ENCODE measurements at places on chromosomes 4 and X.

DNA sequence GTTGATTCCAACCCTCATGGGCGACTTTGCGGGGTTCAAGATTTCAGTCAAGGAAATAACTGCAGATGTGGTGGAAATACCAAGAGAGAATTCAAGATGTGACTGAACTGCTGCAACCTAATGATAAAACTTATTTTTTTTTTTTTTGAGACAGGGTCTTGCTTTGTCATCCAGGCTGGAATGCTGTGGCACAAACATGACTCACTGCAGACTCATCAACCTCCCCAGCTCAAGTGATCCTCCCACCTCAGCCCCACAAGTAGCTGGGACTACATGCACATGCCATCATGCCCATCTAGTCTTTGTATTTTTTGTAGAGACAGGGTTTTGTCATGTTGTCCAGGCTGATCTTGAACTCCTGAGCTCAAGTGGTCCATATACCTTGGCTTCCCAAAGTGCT lies 19.5 kb upstream of the WDFY3 start:
- DNase-seq, result no peak

DNA sequence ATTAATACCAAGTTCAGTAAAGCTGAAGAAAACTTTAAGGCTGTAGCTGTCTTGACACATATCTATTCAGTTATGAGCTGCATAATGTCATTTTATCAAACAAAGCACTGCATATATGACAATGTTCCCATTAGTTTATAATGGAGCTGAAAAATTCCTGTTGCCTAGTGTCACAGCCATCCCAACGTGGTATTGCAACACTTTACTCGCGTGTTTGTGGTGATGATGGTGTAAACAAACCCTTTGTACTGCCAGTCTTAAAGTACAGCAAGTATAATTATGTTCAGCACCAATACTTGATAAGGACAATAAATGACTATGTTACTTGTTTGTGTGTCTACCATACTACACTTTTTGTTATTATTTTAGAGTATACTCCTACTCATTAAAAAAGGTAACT lies 1415.6 kb upstream of the PCDH7 start:
- DNase-seq, result no peak

DNA sequence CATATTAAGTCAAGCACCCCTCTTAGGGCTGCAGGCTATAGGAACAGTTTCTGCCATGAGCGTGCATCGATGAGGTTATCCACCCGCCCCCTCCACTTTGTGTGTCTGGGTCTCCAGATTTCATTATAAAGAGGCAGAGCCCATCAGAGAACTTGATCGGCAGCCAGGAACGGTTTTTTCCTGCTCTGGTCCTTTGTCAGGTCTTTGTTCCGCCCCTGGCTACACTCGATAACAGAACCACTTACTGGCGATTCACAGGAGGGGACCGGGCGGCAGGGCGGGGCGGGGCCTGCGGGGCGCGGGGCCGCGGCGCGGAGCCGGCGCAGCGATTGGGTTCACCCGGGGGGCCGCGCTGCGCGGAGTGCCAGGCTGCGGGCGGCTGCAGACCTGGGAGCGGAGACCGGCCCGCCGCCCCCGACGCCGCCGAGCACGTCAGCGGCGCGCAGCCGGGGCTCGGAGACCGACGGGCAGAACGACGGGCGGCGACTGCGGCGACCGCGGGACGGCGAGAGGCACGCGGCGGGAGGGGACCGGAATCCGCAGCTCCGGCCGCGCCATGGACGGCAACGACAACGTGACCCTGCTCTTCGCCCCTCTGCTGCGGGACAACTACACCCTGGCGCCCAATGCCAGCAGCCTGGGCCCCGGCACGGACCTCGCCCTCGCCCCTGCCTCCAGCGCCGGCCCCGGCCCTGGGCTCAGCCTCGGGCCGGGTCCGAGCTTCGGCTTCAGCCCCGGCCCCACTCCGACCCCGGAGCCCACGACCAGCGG lies at the start of gene SLC10A4:
Gene SLC10A4, plus strand, starts transcription at position 338 of the 771 bp plus-strand sequence. Its CDS starts 219 bp downstream, at position 557.
- no peak for DNase-seq

DNA sequence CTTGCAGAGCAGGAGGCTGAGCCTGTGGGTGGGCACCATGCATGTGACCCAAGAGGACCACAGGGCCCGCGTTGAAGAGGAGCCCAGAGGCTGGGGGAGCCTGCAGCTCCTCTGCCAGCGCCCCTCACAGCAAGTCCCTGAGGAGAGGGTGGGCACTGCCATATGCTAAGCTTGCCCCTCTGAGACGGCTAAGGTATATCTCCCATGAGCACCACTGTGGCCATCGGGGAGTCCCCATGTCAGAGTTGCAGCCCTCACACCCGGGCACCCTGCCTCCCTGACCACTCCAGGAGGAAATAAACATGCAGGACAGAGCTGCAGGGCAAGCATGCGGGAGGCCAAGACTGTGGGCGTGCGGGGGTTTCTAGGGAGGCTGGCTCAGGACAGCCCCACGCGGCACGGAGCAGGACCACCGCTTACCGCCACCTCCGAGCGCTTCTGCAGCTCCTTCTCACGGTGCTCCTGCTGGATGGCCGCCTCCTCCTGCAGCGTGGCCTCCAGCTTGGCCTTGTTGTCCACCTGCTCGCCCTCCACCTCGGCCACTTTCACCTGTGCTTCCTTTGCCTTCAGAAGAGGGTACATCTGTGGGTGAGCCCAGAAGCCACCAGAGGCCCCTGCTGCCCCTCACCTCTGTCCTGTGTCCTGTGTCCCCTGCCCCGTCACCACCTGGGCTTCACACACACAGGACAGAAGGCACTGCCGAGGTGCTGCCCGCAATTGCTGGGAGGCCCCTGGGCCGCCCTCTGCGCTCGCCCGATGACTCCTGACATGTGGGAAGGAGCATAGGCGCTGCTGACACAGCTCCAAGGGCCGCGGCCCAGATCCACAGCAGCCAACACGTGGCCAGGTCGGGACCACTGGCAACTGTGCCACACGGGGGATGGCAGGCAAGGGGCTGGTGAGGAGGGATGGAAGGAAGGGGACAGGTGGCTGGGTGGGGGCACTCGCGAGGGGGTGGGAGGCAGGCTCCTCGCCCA lies 29.8 kb downstream of the FGFR3 start:
- no peak for DNase-seq

GRCh38 chr4:185912779-185913178 lies 100.8 kb upstream of the SORBS2 start:
- DNase-seq, result no peak

DNA sequence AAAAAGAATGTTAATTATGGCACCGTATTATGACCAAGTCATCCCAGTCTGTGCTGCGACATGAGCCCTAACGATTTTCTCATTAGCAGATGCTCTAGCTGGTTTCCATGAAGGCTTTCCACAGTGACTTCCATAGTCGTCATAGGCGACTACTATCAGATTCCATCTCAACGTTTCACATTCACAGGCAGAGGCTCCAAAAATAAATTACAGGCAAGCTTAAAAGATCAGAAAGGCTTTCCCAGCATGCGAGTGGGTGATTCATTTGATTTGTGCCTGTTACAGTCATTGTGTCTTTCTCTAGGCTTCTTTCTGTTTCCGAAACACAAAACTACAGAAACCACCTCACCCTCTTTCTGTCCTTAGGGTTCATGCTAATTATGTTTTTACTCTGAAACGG lies 43.2 kb downstream of the PALLD start:
- no peak for DNase-seq

DNA sequence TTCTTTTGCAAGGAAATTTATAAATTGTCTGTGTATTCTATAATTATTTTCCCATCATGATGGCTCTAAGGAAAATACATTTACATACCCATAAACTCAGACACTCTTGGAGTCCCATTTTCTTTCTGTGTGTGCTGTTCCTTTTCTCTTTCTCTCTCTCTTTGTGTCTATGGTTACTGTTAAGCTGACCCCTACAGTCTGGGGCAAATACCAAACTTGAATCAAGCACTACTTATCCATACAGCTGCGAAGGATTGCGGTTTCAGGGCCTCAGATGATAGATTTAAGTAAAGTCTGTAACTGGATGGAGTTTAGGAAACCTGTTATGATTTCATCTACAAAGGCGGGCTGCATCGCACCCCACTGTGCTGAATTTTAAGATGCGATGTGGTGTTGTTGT lies 150.2 kb downstream of the SHROOM3 start:
- no peak for DNase-seq

DNA sequence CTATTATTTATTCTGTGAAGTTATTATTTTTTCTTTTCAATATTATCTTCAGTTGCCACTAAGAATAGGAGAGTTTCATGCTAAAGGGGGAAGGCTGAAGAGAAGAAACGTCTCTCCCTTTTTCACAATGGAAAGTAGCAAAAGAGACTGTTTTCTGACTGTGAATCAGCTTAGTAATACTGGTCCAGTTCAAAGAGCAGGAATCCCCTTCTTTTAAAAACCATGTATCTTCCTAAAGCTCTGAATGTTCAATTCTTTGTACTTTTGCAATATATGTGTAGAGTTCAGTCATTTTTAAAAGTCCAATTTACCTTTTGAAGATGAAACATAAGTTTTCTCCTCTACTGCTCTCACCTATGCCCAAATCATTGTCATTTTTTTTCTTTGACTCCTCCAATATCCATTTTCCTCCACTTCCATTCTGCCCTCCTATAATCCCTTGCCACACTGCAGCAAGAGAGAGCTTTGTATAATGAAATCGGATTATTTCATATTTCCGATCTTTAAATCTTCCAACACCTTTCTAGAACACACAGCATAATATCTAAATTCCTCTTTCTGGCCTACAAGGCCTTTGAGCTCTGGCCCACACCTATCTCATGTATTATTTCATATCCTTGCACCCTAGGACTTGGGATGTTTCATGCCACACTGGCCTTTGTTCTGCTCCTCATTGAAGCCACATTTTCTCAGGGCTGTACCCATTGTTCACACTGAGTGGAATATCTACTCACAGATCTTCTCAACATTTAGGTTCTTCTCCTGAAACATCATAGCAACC lies 195.3 kb downstream of the CAMK2D start:
- DNase-seq, result no peak

DNA sequence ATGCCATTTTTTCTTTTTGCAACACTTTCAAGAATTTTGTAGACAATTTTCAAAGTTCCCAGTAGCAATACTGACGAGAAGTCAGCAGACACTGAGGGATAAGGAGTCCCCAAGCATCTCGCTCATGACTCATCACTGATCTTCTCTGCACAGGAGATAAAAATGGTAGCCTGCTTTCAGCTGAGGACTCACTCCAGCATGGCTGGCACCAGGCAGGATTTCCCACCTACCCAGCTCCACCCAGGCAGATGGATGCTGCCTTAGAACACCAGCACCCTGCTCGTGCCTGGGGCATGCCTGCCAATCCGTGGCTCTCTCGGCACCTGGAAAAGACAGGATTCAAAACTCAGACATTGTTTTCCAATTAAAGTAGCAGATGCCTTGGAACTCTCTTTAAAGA lies 24.9 kb downstream of the JAKMIP1 start:
- no peak for DNase-seq

DNA sequence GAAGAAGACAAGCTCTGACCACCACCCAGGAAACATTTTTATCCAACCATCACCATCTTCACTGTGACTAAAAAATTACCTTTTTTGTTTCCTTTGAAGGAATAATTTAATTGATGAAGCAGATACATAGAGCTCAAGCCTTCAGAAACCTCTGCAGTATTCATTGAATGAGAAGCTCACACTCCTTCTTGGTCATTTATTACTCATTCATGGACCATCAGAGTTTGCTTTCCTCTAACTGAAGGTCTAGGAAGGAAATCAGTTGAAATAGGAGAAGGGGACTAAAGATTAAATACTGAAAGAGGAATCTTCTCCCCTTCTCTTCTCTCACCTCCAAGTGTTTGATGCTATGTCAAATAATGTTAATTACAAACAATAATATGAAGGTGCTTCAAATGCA lies 290.6 kb upstream of the KLF3 start:
- DNase-seq, result no peak

- DNase-seq, result no peak
Measured at GRCh38 chrX:8784162-8784561, 17.0 kb downstream of the FAM9A start.

- no peak for DNase-seq
Measured at GRCh38 chr4:73589261-73589847, 30.9 kb downstream of the RASSF6 start.

DNA sequence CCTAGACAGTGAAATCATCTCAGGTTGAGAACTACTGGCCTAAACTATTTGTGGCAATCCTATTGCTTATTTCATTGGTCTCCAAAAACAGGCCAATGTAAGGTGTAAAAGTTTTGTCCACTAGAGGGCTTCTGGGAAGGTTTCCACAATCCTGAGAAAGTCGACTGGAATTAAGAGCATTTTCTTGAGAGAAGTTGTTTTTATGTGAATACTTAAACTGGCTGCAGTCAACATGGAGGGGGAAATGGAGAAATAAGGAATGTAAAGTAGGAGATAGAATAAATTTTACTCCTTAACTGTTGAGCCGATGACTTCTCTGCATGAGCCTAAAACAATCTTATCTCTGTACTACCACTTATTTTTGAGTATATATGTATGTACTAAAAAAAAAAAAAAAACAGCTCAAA lies 11.0 kb upstream of the EIF4E start:
- no peak for DNase-seq

DNA sequence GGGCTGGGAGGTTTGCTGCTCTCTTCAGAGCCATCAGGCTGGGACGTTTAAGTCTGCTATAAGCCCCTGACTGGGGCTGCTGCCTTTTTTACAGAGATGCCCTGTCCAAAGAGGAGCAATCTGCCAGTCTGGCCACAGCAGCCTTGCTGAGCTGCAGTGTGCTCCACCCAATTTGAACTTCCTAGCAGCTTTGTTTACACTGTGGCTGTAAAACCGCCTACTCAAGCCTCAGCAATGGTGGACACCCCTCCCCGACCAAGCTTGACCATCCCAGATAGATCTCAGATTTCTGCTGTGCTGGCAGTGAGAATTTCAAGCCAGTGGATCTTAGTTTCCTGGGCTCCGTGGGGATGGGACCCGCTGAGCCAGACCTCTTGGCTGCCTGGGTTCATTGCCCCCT lies 40.7 kb downstream of the SPATA18 start:
- no peak for DNase-seq

GRCh38 chr4:41160012-41160789 lies 54.1 kb downstream of the APBB2 start:
- DNase-seq, result no peak

DNA sequence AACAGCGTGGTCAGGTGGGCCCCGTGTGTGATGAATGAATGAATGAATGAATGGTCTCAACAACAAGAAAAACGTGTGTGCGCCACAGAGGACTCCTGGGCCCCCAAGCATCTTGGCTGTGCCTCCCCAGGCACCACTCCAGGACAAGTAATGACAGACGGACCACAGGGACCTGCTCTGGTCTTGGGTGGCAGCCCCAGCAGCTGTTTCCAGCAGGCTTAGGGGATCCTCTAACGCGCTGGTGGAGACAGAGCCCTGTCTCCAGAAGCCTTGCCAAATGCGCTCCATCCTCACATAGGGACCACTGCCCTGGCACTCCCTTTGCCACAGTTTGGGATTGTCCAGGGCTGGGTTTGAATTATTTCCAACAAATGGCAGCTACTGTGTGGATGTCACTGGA lies 39.1 kb downstream of the PSAPL1 start:
- DNase-seq, result no peak

- DNase-seq, result no peak
Measured at GRCh38 chr4:8730159-8730558, 137.6 kb downstream of the CPZ start.
